NCI-H1092 (cell line): ENCODE measurements at places on chromosomes 7 and 10.

DNA sequence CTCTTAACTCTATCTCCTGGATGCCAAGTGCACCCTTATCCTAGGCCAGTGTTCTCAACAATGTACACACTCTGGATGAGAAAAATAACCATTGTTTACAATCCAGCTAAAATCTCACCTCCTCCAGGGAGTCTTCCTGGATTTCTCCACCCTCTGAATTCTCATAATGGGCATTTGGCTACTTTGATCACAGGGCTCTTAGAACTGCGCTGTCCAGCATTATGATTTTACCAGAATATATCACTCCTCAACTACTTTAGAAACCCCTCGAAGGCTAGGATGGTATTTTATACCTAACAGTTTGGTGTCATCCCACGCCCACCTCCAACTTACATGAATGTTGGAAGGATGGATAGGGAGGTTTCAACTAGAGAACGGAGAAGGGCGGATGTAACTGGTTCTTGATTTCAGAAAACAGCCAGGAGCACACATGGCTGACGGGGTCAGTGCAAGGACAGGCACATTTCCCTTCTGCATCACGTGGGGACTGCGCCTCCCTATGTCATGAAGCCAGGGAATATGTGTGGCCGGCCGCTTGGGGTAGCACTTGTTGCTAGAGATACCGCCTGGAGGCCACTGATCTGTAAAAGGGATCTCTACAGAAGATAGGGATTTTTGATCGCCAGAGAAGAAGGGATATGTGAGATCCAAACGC lies 1.2 kb upstream of the ATP6V0E2 start:
- DNase-seq, result peak; percentile 84

DNA sequence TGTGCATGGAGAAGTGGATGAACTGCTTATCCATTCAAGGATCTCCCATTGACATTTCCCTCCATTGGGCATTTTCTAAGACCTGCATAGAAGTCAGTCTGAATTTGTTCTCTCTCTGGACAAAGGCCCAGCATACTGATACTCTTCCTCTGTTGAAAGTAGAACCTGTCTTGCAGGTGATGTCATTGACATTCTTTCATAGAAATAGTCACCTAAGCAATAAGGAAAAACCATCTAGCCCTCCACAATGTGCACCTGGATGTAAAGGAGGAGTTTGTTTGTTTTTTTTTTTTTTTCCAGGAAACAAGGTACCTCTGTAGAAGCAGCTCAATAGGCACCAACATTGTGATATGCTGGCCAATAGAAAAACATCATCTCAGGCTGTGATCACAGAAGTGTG lies 150.4 kb downstream of the DPY19L1 start:
- DNase-seq, result no peak

- no peak for DNase-seq
Measured at GRCh38 chr10:119634219-119634544, 17.0 kb upstream of the BAG3 start.

GRCh38 chr7:110507832-110508231 lies 583.1 kb upstream of the LRRN3 start:
- DNase-seq, result peak; percentile 63

- no peak for DNase-seq
Measured at GRCh38 chr7:71615017-71615416, 483.1 kb downstream of the GALNT17 start.

GRCh38 chr7:114527589-114527988 lies 113.0 kb downstream of the FOXP2 start:
- no peak for DNase-seq

- no peak for DNase-seq
Measured at GRCh38 chr10:108966005-108966404, 957.3 kb downstream of the XPNPEP1 start.

DNA sequence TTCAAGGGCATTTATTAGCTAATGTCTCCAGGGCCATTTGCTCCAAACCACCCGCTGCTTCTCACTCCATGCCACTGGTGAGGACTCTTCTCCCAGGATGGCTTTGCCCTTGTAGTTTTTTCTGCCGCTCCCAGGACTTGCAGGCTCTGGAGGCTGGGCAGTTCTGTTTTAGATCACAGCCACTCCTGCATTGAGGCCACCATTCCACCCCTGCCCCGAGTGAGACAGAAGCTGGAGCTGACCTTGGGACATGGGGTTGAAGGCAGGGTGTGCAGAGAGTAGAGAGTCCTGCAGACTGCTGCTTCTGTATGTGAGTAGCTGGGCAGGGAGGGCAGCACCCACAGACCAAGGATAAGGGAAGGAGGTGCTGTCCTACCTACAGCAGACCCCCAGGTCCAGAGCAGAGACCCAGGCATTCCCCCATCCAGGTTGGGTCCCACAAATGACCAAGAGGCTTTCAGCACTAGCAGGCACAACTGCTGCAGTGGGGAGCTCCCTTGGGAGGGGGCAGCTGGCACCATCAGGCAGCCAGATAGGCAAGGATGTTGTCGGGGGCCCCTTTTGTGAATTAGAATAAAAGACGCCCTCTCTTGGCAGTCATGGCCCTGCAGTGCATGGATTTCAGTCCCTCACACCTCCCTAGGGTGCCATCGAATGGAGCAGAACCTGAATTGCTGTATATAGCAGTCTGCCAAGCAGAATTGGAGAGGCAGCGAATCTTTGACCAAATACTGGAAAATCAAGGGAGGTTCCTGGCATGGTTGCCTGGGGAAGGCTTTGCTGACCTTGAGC lies 22.7 kb upstream of the ADCYAP1R1 start:
- DNase-seq, result no peak

DNA sequence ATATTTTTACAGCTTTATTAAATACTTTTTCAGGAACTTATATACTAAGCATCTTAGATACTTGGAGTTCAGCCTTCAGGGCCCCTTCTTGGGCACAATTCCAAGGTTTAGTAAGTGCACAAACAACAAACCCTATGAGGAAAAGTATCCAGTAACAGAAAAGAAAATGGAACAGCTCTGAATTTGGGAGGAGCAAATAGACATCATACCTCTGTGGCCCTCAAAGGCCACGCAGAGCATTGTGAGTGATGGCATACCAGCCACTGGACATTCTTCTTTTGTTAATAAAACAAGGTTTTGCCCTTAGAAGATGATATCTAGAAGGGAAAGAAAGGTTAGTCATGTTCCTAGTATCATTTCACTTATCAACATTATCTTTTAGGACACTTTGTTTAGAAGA lies 46.0 kb downstream of the ST7 start:
- DNase-seq, result no peak

- no peak for DNase-seq
Measured at GRCh38 chr7:94697035-94697974, 41.4 kb upstream of the SGCE start.

DNA sequence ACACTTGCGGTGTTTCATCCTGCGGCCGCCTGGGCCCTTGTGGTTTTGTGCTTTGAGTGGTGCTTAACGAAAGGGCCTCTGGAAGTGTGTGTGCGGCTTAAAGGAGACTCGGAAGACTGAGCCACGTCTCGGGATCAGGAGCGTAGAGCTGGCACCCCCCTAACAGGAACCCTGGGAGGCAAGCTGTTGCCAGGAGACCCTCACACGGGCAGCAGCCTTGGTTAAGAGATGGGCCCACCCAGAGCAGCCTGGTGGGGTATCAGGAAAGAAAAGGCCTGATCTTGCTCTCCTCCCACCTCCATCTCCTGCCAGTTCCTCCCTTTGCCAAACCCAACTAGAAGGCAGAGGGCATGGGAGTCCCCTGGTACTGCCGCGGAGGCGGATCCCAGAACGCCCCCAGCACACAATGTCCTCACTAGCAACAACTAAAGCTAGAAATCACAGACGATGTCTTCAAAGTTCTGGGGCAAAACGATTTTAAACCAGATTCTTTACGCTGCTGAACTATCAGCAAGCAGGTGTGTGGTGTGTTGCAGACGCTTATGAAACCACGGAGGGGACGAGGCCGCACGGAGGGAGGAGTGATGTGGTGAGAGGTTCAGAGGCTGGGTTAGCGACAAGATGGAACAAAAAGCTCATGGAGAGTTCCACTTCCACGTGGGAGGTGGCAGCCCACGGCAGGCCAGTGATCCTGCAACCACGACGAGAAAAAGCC lies 67.0 kb upstream of the INPP5A start:
- DNase-seq, result no peak

DNA sequence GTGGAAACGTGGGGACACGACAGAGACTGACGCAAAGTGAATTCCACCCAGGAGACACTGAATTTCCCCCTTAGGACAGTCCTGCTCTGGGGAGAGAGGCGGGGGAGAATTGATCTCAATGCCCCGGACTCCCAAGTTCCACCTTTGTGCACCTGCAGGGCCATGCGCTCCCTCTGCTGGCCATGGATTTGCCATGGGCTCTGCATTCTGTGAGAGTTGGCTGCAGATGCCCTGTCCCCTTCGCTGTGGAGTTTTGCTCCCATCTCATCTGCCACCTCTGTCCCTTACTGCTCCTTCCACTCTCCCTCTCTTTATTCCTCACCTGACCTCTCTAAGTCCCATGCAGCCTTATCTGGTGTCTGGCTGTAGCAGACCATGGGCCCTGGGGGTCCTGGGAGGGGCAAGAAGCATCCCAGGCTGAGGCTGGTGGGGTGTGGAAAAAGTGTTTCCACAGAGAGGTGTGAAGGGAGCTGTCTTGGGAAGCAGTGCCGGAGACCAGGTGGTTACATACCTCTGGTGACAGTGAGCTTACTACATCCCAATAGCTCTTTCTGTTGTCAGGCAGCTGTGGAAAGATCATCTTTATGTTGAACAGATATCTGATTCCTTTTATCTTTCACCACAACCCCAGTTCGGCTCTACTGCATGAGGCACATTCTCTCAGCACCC lies 14.3 kb downstream of the GHRHR start:
- DNase-seq, result peak; percentile 34

DNA sequence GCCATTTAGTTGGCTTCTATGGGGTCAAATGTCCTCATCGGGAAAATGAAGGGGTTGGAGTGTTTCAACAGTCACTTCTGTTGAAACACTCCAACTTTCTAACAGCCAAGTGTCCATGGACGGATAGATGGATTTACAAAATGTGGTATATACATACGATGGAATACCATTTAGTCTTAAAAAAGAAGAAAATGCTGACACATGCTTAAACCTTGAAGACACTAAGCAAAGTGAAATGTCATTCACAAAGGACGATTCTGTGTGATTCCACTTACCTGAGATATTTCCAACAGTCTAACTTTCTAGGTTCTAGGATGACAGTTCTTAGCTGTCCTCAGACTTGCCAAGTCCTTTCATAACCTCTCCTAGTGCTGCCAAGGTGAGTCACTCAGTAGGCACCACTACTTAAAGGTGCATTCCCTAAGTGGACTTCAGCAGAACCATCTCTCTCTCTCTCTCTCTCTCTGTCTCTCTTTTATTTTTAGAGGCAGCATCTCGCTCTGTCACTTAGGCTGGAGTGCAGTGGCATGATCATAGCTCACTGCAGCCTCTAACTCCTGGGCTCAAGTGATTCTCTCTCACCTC lies 69.0 kb downstream of the DENND2A start:
- DNase-seq, result no peak

- no peak for DNase-seq
Measured at GRCh38 chr7:28615091-28615490, 202.8 kb downstream of the CREB5 start.

DNA sequence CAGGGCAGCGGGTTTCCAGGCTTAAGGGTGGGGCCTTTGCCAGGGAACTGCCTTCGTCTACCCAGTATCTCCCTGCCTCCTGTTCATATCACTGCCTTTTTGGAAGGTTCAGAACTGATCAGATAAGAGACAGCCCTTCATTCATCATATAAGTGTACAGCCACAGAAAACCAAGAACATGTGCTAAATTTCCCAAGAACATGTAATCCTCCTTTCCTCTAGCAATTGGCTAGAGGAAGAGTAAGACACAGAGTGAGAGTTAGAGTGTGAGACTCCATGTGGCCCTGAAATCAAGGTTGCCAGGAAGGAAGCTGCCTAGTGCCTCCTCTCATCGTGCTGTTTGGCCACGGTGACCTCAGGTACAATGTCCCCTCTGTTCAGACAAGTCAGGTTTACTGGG lies 770.9 kb downstream of the TNS3 start:
- DNase-seq, result no peak

- no peak for DNase-seq
Measured at GRCh38 chr10:2866569-2866968, 200.8 kb upstream of the PFKP start.

- no peak for DNase-seq
Measured at GRCh38 chr7:149085866-149086265, 4.7 kb downstream of the ZNF786 start.

- no peak for DNase-seq
Measured at GRCh38 chr7:81672872-81673271, 97.0 kb downstream of the HGF start.

GRCh38 chr7:37534893-37535610 lies 86.4 kb upstream of the ELMO1 start:
- DNase-seq, result no peak

DNA sequence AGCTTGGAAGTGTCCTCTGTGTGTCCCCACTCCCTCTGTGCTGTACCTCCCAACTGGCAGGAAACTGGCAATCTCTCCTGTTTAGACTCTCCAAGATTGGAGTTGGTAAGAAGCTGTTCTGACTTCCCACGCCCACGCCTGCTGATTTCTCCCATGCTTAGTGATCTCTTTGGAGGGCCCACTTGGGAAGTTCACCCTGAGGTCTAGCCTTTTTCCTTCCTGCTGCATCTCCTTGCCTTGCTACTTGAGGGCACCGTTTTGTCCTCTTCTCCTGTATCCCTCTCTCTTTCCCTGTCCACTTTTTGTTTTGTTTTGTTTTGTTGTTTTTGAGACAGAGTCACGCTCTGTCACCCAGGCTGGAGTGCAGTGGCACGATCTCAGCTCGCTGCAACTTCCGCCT lies 35.4 kb downstream of the ZAN start:
- DNase-seq, result no peak

DNA sequence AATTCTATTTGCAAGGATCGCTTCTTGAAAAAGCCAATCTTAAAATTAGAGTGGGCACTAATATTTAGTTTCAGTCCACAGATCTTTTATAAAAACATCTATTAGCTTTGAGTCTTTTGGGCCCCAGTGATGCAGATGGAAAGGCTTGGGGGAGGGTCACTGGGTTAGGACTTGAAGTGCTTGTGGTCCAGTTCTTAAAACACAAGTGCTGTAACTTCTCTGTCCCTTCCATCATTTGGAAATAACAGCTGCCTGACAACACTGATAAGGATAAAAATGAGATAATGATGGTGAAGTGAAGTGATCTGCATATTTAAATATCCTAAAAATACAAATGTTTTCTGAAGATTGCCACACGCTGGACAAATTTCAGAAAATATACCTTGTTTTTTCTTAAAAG lies 37.1 kb upstream of the ZRANB1 start:
- no peak for DNase-seq

DNA sequence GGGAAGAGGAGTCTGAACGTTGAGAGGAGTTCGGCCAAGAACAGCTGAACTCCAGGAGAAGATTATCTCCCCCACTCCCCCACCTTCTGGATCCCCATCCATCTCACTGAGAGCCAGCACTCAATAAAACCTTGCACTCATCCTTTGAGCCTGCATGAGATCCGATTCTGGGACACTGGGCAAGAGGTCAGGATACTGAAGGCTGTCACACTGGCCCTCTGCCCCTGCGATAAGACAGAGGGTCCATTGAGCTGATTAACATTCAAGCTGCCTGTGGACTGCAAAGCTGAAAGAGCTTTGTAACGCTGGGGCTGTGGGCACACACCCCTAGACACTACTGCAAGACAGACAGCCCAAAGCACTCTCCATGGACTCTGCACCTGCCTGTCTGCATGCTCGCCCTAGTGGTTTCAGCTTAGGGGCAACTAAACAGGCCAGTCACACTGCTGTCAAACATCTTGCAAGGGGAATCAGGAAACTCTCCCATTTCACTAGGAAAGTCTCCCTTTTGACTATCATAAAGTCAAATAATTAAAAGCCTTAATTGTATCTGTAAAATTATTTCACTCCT lies 42.3 kb upstream of the CNTNAP2 start:
- DNase-seq, result no peak
